Stimulated activated CD4-positive, alpha-beta T cell treated with anti-CD3 and anti-CD28 coated beads, Interleukin-1b, Interleukin-23, amount 100 ng/mL, for 1 hour (primary cell): ENCODE measurements at places on chromosomes 12 and 14.

DNA sequence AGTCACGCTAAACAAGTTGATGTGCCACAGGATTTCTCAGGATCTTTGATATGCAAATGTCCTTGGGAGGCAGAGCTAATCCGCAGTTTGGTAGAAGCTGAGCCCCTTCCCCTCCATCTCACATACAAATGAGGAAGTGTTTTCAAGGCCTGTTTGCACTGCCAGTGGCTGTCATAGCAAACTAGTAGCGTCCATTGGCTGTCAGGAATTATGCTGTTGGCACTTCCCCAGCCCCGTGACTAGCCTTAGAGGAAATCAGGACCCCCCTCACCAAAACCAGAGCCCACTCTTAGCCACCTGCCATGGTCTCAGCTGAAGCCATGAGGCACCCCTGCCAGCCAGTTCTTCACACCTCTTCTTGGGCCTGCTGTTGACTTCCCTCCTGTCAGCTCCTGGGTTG is 253.9 kb downstream of the CACNA1C start:
- no peak for DNase-seq

- no peak for DNase-seq
Observed at GRCh38 chr12:583251-583869, 79.9 kb downstream of the NINJ2 start.

DNA sequence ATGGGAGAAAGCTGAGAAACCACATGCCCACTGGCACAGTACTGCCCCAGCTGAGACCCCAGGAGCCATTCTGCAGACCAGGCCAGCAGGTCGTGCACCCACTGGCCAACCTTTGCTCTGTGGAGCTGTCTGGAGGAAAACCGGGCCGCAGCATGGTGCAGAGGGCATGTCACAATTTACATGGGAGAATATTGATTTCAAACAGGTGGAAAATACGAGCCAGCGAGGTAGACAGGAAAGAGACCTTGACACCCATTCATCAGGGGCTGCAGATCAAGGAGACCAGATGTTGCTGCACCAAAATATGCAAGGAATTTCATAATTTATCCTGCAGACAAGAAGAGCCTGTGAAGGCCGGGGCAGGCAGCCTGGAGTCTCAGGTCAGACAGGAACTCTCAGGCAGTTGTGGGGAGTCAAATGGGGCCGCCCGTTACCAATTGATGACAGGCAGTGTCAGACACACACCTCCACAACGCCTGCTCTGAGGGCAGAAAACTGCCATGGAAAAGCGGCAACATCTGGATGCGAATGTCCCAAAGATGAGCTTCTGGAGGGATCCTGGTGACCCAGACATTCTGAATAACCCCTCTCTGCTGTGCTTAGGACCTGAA is 74.6 kb upstream of the BCL11B start:
- no peak for DNase-seq

GRCh38 chr14:95961481-95961880 is 77.7 kb upstream of the C14orf132 start:
- DNase-seq: no peak

- DNase-seq: no peak
Observed at GRCh38 chr14:63581491-63581890, 38.3 kb upstream of the PPP2R5E start.

- DNase-seq: no peak
Observed at GRCh38 chr12:41983394-41983793, 161.3 kb downstream of the GXYLT1 start.

DNA sequence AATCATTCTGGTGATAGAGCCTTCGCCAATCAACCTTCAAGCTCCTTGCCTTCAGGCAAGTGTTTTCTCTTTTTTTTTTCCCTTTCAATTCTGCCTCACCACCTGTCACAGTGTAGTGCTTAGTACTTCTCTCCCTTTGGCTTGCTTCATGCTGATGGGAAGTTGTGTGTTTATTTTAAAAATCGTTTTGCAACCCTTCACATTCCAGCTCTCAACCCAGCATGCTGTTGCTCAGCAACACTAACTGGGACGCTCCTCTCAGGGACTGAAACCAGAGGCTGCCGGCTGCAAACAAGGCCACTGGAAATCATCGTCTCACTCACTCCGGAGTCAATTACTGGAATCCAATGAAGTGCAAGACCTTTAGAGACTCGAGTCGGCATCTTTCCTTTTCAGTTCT is 342.7 kb downstream of the PRKD1 start:
- DNase-seq: no peak

GRCh38 chr14:34741840-34742239 is 27.4 kb upstream of the CFL2 start:
- DNase-seq: no peak

DNA sequence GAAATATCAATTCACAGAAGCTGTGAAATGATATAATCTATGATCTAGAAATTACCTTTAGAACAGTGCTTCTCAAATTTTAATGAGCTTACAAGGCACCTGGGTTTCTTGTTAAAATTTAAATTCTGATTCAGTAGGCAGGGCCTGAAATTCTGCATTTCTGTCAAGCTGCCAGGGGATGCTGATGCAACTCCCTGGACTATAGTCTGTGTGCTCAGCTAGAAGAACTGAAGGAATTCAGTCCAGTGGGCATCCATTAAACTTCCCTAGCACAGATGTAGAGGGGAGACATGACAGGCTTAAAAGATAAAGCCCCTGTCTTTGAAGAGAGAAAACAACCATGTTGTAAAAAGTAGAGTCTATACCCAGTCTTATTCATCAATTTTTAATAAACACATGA is 441.8 kb downstream of the TMTC2 start:
- DNase-seq: no peak

DNA sequence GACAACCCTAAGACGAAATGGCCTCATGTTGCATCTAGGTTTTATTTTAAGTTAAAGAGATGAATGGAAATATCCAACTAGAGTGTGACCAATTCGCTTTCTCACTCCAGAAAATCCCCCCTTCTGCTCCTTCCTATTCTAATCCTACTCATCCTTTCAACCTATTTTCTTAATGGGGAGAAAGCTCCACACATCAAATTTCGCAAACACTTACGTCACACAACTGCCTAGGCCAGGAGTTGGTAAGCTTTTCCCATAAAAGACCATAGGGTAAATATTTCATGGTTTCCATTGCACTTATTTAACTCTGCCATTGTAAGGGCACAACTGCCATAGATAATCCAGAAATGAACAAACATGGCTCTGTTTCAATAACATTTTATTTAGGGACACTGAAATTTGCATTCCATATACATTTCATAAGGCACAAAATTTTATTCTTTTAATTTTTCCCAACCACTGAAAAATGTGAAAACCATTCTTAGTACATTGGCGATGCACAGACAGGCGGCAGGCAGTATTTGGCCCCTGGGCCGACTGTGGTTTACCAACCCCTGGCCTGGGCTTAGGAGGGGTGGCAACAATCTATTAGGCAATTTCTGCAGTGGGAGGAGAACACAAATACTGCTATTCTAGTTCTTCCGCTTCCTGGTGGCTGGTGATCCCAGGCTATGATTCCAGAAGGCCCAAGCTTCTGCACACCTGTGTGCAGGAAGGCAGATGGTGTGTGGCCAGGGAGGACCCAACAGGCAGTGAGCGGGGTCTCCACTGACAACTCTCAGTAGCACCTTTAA is 67.2 kb upstream of the FOXN3 start:
- DNase-seq: no peak

DNA sequence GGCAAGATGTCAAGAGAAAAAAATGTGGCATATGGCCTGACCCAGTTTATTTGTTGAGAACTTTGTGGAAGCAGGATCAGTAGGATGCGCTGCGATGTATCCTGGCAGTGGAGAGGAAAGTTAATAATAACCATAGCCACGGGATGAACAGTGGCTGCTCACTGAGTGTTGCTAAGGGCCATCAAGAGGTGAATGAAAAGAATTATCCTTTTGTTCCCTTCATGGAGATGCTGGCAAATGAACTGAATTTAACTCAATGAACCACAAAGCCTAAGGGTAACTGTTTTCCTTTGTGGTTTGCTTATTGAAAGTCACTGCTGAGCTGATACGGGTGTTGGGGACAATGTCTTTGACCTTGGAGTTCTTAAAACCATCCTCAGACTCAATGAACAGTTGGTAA is 476.5 kb downstream of the APAF1 start:
- DNase-seq: no peak

- DNase-seq: peak; percentile 33
Observed at GRCh38 chr12:44847888-44848702, 28.0 kb downstream of the NELL2 start.

GRCh38 chr12:55683676-55684075 is 24.0 kb downstream of the ITGA7 start:
- DNase-seq: no peak

DNA sequence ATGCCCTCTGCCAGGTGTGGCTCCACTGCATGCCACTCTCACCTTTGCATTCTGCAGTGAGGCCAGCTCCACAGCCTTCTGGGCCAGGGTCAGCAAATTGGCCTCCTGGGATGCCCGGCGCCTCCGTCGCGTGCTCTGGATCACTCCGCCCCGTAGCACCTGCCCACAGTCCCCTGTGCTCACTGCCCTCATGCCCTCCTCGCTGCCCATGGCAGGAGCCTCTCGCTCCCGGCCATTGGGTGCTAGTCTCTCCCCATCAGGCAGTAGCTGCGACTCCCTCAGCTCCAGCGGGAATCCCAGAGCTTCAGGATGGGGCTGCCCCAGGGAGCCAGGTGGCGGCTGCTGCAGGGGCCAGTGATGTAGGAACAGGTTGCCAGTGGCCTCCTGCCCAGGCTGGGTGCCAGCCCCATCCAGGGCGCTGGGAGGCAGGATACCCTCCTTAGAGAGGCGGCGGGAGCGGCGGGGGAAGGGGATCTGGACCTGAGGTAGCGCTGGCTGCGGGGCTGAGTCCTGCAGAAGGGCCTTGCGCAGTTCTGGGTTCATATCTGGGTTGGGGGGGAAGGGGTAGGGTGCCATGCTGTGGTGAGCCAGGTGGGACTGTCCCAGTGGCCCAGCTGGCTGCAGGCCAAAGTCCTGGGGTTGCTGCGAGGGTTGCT is 24.5 kb upstream of the PNMA1 start:
- no peak for DNase-seq

- DNase-seq: no peak
Observed at GRCh38 chr12:69039911-69040310, 106.9 kb upstream of the CPM start.

GRCh38 chr12:91404441-91404840 is 221.8 kb upstream of the DCN start:
- DNase-seq: no peak

DNA sequence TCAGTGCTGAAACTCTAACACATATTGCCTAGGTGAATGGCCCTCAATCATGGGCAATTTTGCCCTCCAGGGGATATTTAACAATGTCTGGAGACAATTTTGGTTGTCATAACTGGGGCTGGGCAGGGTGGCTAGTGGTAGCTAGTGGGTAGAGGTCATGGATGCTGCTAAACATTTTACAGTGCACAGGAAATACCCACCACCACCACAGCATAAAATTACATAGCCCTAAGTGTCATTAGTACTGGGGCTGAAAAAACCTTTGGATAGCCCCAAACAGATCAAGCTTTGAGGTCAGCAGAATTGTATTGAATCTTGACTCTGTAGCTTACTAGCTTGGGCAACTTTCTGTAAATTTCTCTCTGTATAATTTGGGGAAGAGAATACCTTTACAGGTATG is 758.0 kb downstream of the BCL11B start:
- DNase-seq: no peak
